ENCODE measurements at places on chromosomes 5 and 9.

GRCh38 chr5:172910828-172911627 lies 48.2 kb upstream of the RPL26L1 start:
- no peak for DNase-seq

DNA sequence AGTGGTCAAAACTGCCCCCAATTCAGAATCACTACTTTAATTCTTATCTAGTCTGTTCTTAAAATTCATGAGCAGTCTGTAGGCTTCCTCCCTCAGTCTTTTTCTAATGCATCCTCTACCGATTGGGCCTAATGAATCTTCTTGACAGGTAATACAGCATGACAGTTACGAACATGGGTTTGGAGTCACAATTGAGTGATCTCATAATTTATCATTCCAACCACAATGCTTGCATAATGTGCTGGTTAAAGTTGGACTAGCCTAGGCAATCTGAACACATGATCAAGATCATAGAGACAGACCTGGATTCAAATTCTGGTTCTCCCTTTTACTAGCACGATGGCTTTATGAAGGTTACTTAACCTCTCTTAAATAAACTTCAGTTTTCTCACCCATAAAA lies 33.1 kb upstream of the SETD9 start:
- DNase-seq = no peak

DNA sequence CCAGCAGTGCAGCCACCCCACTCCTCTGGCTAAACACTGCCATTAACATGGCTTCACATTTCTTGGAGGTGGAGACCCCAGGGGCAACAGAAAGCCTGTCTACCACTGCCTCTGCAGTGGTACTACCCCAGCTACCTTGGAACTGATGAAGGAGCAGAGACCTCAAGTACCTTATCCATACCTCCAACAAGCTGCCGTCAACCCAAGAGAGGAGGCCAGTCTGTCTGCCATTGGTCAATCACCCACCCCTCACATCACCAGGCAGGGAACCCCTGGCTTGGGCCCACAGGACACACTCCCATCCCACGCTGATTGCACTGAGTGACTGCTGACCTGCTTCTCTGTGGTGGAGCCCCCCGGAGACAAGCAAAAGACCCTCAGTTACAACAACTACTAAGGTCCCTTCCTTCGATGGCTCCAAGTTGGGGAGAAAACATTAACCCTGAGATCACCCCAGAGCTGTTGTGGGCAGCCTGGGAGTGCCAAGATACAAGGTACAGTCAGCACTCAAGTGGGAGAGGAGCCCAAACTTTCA lies 5.6 kb downstream of the IFNA14 start:
- DNase-seq = no peak

GRCh38 chr5:18959535-18959934 lies 1028.5 kb downstream of the CDH18 start:
- no peak for DNase-seq

- DNase-seq = no peak
These were observed 12.8 kb upstream of the RPS23 start for GRCh38 chr5:82290908-82291307.

- DNase-seq = no peak
These were observed 214.5 kb upstream of the GRAMD2B start for GRCh38 chr5:126208691-126209090.

- DNase-seq = peak; percentile 19
These were observed 49.9 kb downstream of the COL15A1 start for GRCh38 chr9:98993570-98993945.

DNA sequence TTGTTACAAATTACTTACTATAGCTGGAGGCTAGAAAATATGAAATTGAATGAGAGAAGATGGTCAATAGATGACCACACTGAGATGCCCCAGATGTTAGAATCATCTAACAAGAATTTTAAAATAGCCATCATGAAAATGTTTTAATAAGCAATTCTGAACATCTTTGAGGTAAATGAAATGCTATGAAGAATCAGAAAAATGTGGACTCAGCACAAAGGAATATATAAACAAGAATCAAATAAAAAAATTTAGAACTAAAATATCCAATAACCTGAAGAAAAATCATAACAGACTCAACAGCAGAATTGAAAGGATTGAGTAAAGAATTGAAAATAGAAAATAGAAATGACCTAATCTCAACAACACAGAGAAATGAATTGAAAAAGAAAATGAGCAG lies 248.5 kb downstream of the PRDM9 start:
- DNase-seq = no peak

DNA sequence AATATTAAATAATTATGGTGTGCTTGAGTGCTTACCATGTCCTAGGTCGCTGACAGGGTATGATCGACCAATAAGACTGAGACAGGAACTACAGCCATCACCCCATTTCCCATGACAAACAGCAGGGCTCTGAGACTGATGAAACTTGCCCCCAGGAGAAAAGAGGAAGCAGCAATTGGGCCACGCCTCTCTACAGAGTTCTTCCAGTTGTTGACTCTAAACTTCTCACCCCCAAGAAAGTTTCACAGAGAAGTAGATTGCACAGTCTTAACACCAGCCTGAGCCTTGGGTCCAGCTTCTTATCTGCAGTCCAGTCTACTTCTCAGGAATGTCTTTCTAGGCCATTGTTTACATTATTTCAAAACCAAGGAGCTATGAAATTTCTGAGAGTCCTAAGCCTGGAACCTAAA lies 182.2 kb upstream of the ANKRD55 start:
- DNase-seq = no peak

- DNase-seq = no peak
These were observed 49.0 kb downstream of the SPTLC1 start for GRCh38 chr9:92066168-92066567.

DNA sequence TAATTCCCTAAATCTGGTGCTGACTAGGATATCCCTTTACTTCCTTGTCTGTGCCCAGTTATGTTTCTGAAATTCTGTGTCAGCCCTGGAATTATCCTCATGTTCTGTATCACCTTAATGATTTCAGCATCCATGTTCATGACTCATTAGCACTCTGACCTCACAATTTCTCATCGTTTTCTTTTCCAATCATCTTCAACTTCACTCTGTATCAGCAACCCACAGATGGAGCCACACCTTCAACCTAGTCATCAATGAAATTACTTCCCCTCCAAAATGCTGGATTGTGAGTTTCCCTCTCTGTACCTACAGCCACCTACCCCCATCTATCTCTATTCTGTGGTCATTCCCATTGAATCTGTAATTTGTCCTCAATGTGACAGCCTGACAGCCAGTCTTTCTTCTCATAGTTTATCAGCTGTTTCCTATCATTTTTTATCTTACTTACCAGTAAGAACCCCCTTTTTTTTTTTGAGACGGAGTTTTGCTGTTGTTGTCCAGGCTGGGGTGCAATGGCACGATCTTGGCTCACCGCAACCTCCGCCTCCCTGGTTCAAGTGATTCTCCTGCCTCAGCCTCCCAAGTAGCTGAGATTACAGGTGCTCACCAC lies 3.1 kb upstream of the IL6ST start:
- no peak for DNase-seq

GRCh38 chr5:81317536-81317935 lies 16.1 kb downstream of the ZCCHC9 start:
- no peak for DNase-seq

GRCh38 chr5:57221049-57221568 lies 47.2 kb downstream of the GPBP1 start:
- DNase-seq = no peak

GRCh38 chr5:151924564-151925301 lies at the start of gene GLRA1:
TSS of gene GLRA1 (minus strand) at chr5:151924851. CDS start at chr5:151924549, 302 bp downstream.
- DNase-seq = no peak

GRCh38 chr9:132049323-132049882 lies 30.3 kb downstream of the MED27 start:
- DNase-seq = peak; percentile 40

GRCh38 chr9:122777935-122778627 lies 10.7 kb upstream of the OR5C1 start:
- no peak for DNase-seq

GRCh38 chr5:173643964-173644363 lies 27.5 kb upstream of the BOD1 start:
- peak; percentile 37 for DNase-seq

DNA sequence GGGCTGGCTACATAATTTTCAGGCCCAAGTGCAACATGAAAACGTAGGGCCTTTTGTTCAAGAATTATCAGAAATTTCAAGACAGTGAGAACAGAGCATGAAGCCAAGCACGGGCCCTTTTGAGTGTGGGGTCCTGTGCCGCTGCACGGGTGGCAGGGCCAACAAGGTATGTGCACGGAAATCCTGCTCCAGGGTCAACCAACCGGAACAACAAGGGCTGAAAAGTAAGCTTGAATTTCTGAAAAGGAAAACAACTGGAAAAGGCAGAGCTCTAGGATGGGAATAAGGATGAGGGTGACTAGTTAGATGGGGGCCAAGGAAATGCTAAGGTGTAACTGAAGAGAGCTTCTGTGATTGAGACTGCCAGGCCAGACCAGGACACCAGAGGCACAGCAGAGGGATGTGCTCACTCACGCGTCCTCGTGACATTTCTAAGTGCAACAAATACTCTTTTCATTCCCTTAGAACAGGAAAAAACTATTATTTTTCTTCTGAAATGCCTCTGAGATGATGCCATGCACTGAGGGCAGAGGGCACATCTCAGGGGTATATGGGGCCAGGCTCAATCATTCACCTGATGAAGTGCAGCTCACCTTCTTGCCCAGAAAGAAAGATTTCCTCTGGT lies 80.6 kb upstream of the LRRTM2 start:
- DNase-seq = no peak

- DNase-seq = no peak
These were observed 182.9 kb downstream of the AOPEP start for GRCh38 chr9:94909250-94909894.

GRCh38 chr5:135218486-135218755 lies 180.6 kb downstream of the MACROH2A1 start:
- DNase-seq = no peak

GRCh38 chr5:150114773-150115408 lies 28.5 kb upstream of the CSF1R start:
- no peak for DNase-seq

- DNase-seq = no peak
These were observed 577 bp downstream of the TUT7 start for GRCh38 chr9:86353655-86354010.

DNA sequence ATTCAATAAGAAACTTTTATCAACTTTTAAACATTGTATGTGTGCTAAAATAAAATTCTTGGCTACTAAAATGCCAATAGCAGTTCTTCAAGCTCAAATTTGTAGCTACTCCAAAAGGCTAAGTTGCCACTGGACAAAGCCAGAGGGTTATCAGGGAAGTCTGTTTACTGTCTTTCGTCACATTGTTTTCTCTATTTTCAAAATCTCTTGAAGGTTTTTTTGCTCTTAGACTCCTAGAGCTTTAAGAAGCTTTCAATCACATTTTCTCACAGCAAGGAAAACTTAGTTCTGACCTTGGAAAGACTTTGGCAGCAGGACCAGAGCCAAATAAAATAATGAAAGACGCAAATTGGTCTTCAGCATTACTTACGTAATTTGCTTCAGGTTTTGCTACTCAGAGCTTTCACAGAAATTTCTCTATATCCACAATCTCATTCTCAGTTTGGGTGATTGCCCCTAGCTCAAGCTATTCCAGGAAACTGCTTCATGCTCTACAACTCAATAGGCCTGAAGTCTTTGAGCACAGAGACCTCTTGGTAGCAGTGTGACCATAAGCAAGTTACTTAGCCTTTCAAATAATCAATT lies 257.7 kb downstream of the GABRG2 start:
- DNase-seq = no peak

DNA sequence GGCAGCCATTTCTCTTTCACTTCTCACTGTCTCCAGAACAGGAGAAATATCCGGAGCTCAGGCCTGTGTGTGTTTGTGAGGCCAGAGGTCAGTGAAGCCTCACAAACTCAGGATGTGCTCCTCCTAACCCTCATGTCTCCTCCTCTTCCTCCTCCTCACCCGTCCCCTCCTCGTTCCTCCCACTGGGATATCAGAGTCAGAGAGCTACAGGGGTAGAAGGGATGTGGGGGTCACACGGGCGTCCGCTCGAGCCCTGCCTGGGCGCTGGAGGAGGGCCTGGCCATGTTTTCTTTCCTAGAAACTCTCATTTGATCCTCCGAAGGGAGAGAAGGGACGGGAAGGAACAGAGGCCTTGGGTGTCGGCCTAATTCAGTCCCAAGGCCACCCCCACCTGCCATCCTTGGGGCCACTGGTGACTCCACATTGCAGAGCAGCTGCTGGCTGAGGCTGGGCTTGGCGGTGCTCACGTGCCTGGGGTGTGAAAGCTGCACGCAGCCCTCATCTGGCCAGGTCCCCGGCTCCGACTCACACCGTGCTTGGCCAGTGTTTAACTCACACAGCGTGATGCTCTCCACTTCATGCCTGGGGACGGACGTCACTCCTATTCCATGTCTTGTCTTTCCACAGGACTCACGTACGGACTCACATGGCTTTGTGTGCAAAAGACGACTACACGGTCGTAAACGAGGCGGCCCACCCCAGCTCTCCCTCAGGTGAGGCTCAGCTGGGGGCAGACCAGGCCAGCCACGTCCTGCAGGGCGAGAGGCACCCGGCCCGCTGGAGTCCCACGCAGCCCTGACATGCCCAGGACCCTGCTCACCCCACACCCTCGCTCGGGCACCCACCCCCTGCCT lies 22.6 kb upstream of the SLC6A19 start:
- DNase-seq = no peak

- DNase-seq = no peak
These were observed 636.2 kb upstream of the SEMA6A start for GRCh38 chr5:117210796-117211195.

GRCh38 chr5:139275956-139276355 lies 17.6 kb upstream of the MATR3 start:
- DNase-seq = no peak

DNA sequence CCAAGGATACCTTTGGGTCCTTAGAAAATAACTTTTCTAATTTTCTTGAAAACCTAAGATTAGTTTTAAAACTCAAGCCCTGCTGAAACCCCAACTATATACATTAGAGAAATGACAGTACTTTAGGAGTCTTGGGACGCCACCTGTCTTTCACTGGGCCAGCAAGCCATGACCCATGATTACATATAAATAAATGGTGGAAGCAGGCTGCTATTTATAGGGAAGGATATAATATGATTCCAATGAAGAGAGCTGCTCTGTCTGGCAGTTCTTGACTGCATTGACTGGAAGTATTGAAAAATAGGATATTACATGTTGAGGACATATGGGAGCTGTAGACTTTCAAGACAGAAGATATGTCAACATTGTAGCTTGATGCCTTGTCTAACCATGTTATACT lies 7.3 kb downstream of the JMY start:
- no peak for DNase-seq

DNA sequence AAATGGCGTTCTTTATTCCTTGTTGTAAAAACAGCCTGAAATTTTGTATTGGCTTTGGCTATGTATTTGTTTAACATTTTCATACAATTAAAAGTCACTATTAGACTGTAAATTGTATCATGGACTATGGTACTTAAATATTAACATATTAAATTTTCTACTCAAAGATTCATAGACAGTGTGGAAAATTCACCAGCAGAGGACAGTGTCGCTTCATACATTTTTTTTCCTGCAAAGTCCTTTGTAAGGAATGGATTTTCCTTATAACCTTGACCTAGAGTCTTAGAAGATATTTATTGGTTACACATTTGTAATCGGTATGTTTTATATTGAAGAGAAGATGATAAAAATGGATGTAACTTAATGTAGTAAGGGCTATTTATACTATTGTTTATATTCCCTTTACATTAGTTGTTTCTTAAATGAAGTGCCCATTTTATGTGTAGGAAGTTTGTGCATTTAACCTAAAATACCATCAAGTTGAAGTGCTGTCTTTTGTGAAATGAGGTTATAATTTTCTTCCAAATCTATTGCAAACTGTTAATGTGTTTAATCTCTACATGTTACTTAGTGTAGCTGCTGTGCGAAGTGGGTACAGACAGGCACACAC lies 150.1 kb downstream of the KDM4C start:
- DNase-seq = no peak

Measured in hypothalamus (tissue), 51 donors.